ENCODE measurements at places on chromosomes 4 and X.

DNA sequence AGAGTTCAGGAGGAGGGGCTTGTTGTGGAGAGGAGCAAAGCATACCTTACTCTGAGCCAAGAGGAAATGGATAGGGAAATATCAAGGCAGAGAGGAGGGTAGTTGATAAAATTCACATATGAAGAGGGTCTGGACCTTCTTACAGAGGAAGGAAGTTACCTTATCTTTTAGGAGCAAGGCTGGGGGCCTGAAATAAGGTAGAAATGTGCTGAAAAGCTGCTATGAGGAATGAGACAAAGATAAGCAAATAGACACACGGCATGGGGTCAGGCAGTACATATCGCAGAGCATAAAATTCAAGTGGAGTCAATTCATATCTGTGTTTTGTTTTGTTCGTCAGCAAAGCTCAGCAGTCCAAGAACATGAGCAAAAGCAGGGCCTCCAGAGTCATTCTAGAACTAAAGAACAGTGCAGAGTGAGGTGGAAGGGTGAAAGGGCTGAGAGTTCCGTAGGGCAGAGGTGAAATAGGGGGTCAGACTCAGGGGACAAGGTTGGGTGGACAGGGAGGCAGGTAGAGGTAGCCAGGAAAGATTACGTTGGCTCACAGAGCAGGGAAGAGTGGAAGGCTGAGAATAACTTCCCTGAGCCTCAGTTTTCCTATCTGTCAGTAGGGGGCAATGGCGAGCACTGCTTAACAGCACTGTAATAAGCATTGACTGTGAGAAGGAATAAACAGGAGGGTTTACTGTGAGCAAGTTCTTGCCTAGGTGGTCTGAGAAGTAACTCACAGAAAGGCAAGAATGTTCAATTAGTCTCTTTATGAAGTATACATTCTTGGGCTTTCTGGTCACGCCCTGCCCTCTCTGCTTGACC, 9.2 kb downstream of the VSIG4 start:
- DNase-seq: peak; percentile 11

DNA sequence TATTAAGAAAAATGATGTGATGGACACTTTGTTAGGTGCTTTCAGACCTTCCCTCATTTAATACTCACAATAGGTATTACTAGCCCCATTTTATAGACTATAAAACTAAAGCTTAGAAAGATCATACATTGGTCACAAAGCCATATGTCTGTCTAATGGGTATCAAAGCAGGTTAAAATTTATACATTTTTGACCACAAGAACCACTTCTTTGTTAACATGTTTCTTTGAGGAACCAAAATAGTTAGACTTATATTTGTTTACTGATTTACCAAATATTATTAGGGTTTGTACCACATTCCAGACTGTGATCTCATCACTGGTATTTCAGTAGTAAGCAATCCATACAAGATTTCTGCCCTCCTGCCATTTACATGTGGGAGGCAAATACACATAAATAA, 363.3 kb downstream of the NAF1 start:
- no peak for DNase-seq

- no peak for DNase-seq
These were observed 595.7 kb upstream of the ATOH1 start for GRCh38 chr4:93232883-93233282.

DNA sequence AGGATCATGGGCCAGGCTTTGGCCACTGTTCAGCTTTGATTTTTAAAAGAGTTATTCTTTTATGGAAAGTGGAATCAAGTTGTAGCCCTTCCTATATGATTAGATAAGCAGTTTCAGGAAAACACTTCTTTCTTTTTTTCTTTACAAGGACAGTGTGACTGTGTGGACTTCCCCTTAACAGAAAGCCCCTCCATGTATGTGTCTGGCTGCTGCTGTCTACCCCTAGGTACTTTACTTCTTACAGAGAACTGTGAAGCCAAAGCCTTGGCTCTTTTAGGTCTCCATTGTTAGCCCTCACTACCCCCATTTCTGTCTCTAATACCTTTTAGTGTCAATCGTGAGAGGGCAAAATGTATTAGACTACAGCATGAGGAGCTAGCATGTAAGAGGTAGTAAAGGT, 19.1 kb downstream of the VSIG1 start:
- DNase-seq: peak; percentile 1

DNA sequence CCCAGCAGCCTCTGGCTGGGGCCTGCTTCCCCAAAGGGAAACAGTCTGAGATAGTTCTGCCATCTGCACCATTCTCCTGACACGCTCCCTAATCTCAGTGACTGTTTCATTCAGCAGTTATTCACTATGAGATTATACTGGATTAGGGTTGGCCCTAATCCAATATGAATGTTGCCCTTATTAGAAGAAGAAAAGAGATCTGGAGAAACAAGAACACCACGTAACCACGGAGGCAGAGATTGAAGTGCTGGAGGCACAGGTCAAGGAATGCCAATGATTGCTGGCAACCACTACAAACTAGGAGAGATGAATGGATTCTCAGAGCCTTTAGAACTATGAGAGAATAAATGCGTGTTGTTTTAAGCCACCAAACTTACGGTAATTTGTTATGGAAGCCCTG, 7.4 kb downstream of the ACOX3 start:
- DNase-seq: no peak

DNA sequence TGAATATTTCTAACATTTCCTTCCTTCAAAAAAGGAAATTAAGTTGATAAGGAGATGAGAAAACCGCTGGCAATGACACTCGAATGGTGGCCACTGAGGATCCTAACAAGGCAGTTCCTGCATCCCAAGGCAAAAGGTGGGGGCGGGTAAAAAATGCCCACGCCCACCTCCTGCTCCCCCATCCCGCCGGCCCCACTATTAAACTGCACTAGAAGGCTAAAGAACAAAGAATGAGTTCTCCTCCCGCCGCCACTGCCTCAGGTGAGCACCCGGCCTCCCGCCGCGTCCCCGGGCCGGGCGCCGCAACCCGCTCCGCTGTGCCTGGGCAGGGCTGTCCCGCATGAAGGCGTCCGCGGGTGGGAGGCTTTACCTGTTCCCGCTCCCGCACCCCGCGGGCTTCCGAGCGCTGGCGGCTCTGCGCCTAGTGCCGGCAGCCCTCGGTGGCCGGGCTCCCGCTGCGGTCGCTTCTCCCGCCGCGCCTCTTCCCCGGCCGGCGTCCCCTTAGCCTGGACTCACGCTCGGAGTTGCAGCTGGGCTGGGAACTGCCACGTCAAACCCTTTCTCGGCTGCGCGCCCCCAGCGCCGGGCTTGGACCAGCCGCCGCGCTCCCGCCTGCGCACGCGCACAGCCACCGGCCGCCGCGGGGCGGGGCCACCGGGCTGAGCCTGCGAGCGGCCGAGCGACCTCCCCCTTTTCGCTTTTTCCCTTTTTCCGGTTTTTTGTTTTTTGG, at the start of gene SEC24D:
SEC24D (minus strand) TSS at position 556 of the 730 bp plus-strand sequence. CDS start 2,430 bp downstream, outside the sequence.
- DNase-seq: peak; percentile 97

GRCh38 chr4:154610582-154610981, 1.9 kb downstream of the FGG start:
- DNase-seq: no peak

DNA sequence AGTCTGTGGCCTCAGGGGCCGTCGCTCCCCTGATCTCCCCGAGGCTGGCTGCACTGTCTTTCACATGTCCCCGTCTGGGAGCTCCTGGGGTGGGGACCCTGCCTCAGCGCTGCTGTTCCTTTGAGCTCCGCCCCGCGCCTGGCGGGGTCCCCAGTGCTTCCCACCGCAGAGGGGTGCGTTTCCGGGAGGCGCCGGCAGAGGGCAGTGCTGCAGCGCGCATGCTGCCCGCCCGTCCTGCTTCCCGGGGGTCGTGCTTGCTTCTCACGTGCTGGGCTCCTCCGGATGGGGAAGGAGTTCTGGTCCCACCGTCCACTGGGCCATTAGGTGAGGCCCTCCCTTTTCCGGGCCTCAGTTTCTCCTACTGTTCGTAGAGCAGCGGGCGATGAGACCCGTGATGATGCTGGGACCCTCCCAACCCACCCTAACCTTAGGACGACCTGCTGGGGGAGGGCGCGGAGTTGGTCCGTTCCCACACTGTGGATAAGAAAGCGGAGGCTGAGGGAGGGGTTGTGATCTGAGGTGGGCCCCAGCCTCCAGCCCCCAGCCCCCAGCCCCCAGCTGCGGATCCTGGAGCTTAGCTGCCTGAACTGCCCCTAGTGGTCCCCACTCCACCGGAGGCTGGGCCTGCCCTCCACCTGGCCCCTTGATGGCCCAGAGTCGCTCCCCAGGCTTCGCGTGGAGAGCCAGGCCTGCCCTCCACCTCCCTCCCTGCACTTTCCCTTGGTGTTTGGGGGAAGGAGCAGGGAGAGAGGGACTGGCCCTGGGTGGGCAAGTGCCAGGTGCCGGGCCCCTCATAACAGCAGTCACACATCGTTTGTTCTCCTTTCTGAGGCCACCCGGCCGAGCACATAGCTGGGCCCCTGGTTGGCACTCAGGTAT, 15.3 kb downstream of the CPZ start:
- peak; percentile 83 for DNase-seq

DNA sequence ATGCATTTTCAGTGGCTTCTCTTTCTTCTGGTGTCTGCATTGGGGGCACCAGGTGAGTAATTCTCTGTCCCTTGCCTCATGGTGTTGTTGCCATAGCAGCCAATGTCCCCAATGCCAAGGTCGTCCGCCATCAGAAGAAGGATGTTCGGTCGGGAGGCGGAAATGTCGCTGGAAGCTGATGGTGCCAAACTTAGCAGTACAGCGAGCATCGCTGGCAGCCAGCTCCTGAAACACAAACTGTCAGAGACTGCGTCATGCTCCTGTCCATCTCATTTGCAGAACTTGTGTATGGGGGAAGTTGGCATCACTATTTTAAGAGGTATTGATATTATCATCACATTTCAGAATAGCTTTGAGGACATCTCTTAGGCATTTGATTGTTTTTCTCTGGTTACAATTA, 29.1 kb upstream of the ARSD start:
- no peak for DNase-seq

DNA sequence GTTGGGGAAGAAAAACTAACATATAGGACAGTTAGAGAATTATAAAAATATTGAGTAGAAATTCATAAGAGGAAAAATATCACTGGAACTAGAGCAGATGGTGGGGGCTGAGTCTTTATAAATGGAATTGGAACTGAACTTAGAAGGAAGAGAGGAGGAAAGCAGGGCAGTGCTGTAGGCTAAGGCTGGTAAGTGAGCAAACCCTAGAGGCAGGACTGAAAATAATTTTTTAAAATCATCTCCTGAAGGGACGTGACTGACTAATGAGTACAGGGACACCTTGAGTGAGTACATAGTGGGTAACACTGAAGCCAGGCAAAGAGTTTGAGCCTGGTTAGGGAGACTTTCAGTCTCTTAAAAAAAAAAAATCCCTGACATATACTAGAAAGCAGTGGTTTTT, 63.3 kb downstream of the GALNT7 start:
- DNase-seq: no peak

DNA sequence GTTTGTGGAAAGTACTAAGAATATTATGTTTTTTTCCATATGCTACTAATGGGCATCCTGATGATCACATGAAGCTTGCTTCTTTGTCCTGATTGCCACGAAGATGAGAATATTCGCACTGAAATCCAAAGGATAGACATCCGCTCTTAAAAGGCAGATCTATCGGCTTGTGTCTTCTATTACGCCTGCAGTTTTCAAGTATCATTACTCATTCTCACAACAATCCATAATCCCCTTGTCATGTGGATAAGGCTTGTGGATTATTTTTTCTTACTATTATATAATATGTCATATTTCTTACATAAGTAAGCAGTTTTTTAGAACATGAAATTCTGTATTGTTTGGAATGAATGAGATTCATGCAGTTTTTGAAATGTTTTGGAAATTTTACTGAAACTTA, 62.8 kb downstream of the KCNIP4 start:
- no peak for DNase-seq

DNA sequence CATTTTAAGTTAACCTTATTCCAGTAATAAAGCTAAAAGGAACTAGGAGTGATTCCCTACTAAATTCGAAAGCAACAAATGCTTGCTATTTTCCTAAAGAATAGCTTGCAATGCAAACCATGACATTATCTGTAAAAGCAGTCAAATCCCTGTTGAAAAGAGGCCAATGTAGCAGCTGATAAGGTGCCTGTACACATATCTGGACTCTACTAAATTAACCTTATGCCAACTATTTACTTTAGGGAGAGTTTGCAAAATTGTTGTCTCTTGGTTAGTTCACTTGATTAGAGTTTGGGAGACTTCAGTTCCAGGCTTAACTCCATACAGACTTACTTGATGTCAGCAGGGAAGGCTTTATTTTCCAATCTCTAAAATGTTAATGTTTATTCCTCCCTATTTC, 6.0 kb downstream of the IL13RA2 start:
- no peak for DNase-seq

DNA sequence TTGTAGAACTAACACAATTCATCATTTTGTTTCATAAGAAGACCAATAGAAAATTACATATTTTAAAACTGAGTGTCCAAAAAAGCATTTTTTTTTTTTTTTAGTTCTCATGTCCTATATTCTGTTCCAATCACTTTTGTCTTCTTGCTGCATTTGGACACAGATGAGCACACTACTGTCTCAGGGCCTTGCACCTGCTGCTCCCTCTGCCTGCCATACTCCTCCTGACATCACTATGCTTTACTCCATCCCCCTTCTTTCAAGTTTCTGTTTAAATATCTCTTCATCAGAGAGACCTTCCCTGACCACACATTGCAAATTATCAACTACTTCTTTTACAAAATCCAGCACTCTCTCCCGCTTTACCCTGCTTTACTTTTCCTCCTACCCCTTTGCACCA, 230.7 kb upstream of the GK2 start:
- no peak for DNase-seq

GRCh38 chr4:151541389-151542071, 132.6 kb downstream of the FHIP1A start:
- no peak for DNase-seq

DNA sequence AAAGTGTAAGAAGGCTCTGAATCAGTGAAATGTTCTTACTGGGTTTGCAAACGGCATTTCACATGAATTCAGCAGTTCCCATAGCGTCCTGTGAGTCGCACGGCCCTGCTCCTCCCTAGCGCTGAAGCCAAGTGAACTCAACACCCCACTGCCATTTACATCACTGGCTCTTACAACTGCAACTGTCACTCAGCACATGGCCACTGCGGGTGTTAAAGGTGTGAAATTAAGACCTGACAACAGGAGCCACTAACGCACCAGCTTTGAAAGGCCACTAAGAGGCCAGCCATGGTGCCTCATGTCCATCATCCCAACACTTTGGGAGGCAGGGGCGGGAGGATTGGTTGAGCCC, 31.7 kb downstream of the RNF212 start:
- no peak for DNase-seq

DNA sequence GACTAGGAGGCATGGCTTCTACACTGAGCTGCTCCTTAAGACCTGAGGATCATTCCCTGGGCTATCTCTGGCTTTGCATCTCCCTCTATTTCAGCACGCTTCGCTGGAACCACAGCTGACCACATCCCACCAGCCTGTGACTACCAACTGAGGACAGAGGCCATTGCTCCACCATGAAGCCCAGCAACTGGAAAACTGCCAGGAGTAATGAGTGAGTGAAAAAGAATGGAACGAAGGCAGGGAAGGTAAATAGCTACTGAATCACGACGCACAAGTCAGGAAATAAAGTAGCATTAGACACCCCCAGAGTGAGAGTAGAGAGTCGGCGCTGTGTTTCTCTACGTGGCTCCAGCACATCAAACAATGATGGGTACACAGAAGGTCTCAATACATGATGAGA, 314.7 kb downstream of the LDB2 start:
- DNase-seq: no peak
